ENCODE measurements at places on chromosomes 13 and 19.

GRCh38 chr13:110411688-110412059 lies 104.6 kb downstream of the COL4A2 start:
- no peak for DNase-seq

DNA sequence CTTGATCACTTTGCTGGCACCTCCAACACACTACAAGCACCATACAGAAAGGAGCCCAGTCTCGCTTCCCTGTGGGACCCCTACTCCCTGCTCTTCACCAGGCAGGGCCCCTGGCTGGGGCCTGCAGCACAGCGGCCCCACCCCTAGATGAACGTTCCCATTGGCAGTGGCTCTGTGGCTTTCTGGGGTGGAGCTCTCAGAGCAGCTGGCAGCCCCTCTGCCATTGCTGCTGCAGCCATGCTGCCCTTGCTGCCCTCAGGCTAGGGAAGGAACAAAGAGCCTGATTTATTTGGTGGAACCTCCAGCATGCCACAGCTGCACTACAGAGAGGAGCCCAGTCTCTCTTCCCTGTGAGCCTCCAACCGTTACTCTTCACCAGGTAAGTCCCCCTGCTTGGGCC lies 5.8 kb downstream of the SIGLEC6 start:
- no peak for DNase-seq

DNA sequence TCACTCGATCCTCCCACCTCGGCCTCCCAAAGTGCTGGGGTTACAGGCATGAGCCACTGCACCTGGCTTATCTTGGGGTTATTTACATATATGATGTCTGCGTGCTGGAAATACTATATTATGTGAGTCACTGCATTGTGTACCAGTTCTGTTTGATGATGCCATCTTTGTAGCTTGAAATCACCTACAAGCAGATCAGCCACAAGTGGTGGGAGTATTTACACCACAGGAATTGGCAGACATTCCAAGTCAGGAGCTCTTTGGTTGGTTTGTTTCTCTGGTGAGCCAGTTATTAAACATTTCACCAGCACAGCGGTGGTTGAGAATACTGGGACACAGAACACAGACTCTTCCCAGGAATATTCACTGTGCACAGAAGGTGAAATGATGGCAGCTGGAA lies 4.5 kb upstream of the TIMM44 start:
- no peak for DNase-seq

- no peak for DNase-seq
Measured at GRCh38 chr13:47126432-47126831, 229.6 kb upstream of the HTR2A start.

DNA sequence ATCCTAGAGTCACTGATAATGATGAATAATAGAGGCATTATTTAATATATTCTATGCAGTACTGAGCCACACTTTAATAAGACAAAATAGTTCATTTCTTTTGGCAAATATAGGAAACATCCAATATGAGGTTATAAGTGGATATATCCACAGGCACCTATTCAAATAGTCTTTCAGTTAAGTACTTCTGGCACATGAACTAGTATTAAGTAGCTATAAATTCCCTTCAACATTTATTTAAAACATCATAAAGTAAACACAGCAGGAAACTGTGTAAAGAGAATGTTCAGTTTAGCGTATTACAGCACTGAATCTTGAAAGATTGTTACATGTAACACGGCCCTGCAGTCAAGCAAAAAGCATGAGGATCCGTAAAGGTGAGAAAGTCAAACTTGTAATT lies 463.3 kb upstream of the KLF12 start:
- no peak for DNase-seq

GRCh38 chr13:113086031-113086750 lies 19.4 kb upstream of the F7 start:
- DNase-seq = no peak

DNA sequence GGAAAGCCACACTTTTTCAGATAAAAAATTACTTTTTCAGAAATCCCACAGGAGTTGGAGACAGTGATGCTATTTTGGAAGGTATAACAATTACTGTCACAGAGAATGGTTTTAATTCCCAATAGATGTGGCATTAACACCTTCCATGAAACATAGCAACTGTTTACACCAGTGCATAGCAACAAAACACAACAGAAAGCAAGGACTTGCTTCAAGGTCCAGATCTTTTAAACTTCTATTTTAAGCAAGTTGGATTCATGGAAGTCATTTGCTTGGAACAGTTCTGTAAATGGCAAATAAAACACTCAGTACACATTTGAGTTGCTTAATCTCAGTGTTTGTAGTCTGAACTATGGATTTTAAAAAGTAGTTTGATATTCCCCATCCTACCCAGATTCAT lies 385.9 kb upstream of the SPRY2 start:
- DNase-seq = no peak

DNA sequence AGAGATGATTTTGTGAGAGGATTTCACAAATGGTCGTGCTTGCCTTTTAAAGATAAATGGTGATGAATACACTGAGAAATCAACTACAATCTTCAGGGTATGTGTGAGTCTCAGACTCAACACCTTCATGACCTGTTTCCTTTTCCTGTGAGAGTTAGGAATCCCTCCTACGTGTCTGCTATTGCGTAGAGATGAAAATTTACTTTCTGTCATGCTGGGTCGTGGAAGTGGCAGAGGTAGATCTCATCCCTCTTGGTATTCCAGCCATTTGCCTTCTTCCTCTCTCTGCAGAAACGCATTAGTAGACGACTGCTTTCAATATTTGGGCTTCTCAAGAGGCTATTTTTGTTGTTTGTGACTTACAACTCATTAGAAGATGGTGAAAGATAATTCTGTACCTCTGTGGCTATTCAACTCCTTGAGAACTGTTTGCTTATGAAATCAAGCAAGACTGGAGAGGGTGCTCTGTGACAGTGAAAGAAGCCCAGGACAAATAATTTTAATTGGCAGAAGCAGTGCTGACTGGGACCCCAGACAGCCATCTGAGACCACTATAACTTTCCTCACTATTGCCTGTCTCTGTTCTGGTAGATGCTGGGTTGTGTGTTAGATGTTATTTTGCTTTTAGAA lies 233.1 kb downstream of the LACC1 start:
- no peak for DNase-seq

DNA sequence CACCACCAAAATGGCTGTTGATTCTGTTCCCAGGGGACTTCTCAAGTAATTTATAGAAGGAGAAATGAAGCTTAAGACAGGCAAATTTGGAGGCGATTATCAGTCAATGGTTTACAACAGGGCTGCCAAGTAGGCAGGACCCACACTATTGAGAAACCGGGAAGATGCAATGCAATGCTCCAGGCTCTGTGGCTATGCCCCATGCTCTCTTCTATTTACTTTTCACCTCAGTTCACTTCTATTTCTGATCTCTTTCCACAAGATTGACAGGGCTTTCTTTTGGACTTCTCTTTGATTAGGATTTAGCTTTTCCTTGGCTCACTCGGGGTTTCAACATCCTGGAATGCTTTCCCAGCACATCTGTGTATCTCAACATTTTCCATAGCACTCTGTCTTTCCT lies 12.7 kb upstream of the RCBTB2 start:
- no peak for DNase-seq

GRCh38 chr13:45602183-45603170 lies 13.1 kb downstream of the ERICH6B start:
- DNase-seq = no peak

GRCh38 chr19:32483574-32483973 lies 78.0 kb downstream of the DPY19L3 start:
- DNase-seq = no peak

DNA sequence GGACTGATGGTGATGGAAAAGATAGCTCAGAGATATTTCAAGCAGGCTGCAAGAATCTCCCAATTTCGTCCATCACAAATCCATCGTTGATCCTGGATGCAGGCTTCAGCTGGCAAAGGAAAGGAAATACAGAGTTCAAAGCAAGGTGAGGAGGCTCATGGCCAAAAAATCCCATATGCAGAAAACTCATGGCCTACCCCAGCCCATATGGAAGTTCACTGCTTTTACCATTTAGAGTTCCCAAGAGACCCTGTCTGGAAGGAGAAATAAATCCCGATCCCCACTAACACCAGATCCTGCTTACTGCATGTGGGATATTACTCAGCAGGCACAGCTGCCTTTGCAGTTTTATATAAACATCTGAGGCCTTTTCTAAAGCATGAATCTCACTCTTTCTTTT lies 412.9 kb upstream of the SPRY2 start:
- no peak for DNase-seq

DNA sequence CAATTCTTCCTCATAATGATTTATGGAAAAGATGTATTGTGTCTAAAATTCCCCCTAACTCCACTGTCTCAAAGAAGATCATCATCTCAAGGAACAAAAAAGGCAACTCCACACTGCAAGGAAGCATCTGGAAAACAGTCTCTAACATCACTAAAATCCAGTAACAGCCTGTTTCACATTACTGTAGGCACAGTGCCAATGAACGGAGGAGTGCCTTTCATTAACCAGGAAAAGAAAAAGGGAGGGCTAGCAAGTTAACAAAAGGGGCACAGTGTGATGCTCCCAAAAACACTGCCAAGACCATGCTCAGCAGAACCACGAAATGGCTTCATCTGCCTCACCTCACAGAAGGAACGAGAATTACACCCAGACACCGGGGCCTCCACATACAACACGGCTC lies 8.5 kb downstream of the TMTC4 start:
- no peak for DNase-seq

GRCh38 chr13:46801858-46802257 lies 4.9 kb upstream of the ESD start:
- DNase-seq = no peak
